T-helper 17 cell (primary cell): ENCODE measurements at places on chromosomes 5 and 9.

DNA sequence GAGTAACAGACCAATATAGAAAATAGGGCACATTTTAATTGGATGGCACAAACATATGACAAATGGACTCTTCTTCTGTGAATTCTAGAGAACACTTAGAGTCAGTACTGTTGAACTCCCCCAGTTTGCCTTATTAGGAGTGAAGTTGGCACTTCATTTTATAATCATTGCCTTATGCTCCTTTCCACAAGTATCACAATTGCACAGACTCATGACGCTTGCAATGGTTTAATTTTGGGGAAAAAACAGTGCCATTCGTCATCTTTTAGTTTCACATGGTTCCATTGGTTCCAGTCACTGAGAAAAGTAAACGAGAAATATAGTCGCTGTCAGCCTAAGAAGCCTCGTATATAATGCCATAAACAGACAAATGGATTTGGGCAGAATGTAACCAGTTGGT lies 71.2 kb downstream of the LURAP1L start:
- no peak for DNase-seq

- no peak for DNase-seq
These were observed 180.6 kb downstream of the HSPA4 start for GRCh38 chr5:133232435-133232834.

GRCh38 chr5:163822548-163822947 lies 317.1 kb downstream of the MAT2B start:
- DNase-seq: no peak

DNA sequence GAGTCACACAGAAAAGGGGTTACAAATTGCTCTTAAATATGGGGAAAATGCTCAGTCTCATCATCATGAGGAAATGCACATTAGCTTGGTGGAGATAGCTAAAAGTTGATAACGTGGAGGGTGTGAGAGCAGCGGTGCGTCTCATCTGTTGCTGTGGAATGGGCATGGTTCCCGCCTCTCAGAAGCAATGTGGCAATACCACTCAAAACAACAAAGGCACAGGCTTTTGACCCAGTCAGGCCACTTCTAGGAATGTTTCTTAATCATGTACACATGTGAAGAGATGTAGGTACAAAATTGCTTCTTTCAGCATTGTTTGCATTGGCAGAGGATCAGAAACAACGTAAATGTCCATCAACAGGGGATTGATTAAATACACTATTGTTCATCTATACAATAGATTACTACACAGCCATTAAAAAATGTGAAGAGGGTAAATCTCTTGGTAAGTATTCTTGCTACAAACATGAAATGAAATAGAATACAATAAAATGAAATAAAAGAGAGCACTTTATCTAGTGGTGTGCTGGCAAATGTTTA lies 212.6 kb upstream of the MSX2 start:
- DNase-seq: no peak

- no peak for DNase-seq
These were observed 75.2 kb downstream of the PDE6A start for GRCh38 chr5:149869411-149869821.

GRCh38 chr5:2686321-2687124 lies 65.0 kb downstream of the IRX2 start:
- DNase-seq: no peak

GRCh38 chr9:17472126-17472525 lies 106.7 kb upstream of the SH3GL2 start:
- DNase-seq: no peak

GRCh38 chr5:91797576-91797975 lies 414.5 kb upstream of the ARRDC3 start:
- no peak for DNase-seq

DNA sequence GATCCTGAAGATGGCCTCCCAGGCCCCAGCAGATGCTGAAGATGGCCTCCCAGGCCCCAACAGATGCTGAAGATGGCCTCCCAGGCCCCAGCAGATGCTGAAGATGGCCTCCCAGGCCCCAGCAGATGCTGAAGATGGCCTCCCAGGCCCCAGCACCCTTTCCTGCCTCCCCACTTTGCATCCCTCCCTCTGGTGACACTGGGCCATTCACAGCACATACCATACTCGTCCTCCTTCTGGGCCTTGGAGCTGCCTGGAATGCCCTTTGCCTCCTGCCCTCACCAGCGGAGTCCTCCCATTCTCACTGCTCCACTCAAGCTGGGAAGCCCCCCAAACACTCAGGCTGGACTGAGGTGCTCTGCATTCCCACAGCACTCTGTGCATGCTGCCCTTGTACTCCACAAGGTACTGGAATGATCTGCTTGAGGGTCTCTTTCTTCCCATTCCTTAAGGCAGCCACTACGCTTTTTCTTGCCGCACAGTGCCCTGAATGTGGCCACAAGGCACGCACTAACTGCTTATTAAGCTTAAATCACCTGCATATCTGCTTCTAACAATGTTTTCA lies 550.0 kb downstream of the BNC2 start:
- no peak for DNase-seq

DNA sequence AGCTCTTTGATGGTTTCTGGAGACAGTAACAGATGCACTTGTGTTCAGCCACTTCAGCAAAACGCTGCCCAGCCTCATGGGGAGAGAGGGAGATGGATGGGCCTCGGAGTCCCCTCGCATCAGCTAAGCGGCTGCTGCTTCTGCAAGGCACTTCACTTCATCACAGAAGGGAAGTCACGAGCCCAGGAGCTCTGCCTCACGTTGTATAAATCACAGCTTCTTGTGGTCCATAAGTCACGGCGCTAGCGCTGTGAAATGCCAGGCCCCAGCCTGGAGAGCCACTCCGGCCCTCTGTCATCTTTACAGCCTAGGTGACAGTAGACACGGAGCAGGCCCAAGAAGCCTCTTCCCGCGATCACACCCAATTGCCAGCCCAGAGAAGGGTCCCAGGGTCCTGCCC lies 23.4 kb downstream of the DBH start:
- no peak for DNase-seq

GRCh38 chr9:76996700-76997099 lies 22.8 kb upstream of the FOXB2 start:
- DNase-seq: no peak

- DNase-seq: no peak
These were observed 297.0 kb upstream of the CLINT1 start for GRCh38 chr5:158155811-158156505.

DNA sequence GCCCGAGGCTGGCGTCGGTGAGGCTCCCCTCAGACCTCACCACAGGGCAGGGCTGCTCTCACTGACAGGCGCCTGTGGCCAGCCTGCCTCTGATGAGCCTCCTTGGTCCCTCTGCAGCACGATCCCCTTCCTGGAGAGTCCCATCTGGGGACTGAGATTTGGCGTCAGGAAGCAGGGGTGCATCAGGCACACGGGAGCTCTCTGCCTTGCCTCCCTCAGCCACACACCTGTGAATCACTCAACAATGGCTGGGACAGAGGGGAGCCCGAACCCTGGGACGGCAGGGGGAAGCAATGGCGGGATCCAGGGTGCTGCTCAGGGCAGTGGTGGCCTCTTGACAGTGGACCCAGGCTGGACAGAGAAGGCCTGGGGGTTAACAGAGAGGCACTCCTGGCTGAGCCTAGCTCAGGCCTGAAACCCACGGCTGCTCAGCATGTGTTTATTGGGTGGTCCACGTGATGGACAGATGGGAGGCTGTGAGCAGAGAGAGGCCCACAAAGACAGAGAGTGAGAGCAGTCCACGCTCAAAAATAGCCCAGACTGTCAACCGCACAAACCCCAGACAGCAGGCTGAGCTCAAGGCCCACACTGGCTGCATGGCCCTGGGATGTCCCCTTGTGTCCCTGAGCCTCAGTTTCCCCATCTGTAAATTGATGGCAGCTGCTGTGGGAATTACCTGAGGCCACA lies 11.9 kb downstream of the RASGEF1C start:
- no peak for DNase-seq

GRCh38 chr5:150609843-150610584 lies 30.4 kb upstream of the SYNPO start:
- no peak for DNase-seq

DNA sequence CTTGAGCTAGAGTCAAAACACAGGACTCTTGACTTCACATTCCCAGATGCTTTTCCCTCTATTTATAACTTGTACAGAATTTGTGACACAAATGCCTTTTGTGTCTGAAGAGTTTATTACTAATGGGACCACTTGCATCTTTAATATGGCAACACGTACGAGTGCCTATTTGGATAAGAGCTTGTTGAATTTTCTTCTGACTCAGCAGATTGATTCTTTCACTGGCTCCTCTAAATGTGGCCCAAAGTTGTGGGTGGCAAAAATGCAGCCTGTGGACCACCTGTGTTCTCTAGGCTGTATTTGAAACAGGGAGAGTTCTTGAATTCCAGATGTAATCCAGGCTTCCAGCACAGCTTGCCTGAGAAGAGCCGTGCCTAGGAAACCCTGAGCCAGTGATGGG lies 34.1 kb upstream of the ERCC6L2 start:
- DNase-seq: no peak

DNA sequence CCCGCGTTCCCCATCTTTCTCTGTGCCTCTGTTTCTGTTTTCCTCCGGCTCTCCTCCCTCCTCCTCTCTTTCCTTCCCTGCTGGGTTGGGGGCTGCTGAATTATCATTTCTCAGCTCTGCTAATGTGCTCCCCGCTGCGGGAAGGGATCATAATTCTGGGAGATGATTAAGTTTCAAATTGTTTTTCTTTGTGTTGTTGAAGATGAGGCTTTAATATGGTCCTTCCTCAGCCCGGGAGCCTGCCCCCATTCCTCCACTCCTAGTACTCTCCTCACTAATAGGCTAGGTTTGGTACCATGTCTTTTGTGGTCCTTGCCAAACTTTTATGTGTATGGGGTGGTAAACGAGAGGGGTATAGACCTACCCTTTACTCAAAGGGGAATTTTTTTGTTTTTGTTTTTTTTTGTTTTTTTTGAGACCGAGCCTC lies 5.7 kb upstream of the PCDH1 start:
- DNase-seq: no peak

DNA sequence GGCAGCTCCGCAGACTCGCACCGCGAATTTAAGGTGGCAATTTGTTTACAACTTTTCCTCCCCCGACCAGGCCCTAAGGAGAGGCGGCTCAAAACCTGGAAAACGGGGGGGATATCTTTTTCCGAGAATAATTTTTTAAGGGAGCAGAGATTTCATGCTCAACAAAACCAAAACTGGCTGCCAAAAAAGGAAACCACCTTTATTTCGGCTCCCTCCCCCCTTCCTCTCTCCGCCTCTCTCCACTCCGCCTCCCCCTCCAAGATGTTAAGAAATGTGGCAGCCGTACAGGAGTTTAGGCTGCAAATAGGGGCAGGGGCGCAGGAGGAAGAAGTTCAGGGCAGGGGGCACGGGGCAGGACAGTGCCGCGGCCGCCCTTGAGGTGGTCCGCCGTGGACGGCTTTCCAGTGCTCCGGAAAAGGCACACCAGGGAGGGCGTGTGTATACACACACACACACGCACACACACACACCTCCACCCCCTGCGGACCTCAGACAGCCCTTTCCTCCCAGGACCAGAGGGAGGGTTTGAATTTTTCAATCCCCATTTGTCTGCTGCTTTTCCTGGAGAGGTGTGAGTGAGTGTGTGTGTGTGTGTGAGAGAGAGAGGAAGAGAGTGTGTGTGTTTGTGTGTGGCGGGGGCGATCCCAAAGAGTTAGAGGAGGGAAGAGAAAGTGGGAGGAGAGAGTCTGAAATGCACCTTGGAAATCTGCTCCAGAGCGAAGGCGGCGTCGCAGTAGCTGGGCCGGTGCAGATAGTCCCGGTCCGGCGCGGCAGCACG lies 9.1 kb downstream of the PTCH1 start:
- DNase-seq: no peak

GRCh38 chr5:160767062-160767461 lies 84.9 kb downstream of the ATP10B start:
- no peak for DNase-seq

DNA sequence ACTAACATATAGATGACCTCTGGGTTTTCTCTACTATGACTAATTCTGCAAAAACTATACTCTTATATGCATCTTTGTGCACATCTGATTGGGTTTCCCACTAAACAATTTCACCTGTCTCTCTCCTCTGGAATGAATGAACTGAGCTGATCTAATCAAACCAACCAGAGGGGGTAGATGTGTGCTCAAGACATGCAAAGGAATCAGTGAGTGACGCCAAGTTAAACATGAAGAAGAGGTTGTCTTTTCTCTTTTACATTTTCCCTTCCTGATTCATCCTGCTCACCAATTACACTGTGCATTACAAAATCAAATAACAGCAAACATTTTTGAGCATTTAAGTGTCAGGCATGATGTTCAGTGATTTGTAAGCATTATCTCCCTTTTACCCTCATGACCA lies 29.6 kb upstream of the GRXCR2 start:
- no peak for DNase-seq

- no peak for DNase-seq
These were observed 178.1 kb upstream of the IL12B start for GRCh38 chr5:159508344-159508743.

- DNase-seq: no peak
These were observed 291.2 kb downstream of the ARHGAP26 start for GRCh38 chr5:143061161-143061945.
